ENCODE measurements at places on chromosomes 3 and 15. TPM values are rescaled to one million over a fixed set of nuclear protein-coding genes. Genes with fewer than 3 reads are reported as not detected.
A peak's percentile ranks its signal among the peaks of the same experiment; 100 is the strongest.

ISL2 gene
- 0.66 TPM for total RNA-seq

DNA sequence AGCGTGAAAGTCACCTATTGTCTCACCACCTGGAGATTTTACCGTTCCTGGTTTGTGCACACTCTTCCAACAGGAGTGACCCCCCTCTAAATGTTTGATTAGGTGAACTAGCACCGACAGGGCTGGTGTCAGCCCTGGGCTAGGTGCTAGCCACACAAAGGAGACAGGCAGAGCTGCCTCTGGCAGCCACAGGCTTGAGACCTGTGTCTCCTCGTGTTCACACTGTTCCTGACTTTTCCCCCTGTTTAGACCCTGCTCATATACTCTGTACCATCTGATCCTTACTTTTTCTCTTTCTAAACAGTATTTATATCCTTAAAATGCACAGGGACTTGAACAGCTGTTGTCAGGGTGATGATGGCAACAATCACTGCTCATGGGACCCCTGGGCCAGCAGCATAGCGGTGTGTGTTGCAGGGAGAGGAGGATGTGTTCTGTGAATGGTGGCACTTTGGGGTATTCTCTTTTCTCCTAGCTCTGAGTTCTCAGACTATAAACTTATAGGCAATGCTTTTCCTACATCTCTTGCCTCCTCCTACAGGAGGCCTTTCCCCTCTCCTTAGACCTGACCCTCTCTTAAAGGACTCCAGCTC, 5.5 kb downstream of the CD80 start:
- DNase-seq: no peak
- H3K27ac ChIP-seq: no peak overlapping the region
- H3K36me3 ChIP-seq: no peaks in the 10 kb centered on the region
- H3K4me1 ChIP-seq: no peaks in the 10 kb centered on the region

- H3K27me3 ChIP-seq: no peaks in the 10 kb centered on the region
- H3K4me1 ChIP-seq: no peaks in the 10 kb centered on the region
- H3K27ac ChIP-seq: no peak overlapping the region
- DNase-seq: peak; percentile 44
- H3K36me3 ChIP-seq: no peaks in the 10 kb centered on the region
- no peak overlapping the region for H3K4me3 ChIP-seq
These were observed 26.9 kb downstream of the ADAMTS17 start for GRCh38 chr15:100314809-100315400.

GRCh38 chr15:72781631-72782030, 1.9 kb downstream of the ADPGK start:
- no peak for DNase-seq
- H3K4me1 ChIP-seq: peaks cover 12% of the 10 kb centered on the region
- H3K27me3 ChIP-seq: no peaks in the 10 kb centered on the region

- H3K4me3 ChIP-seq: peak overlapping the region; percentile 87
- DNase-seq: peak; percentile 63
- H3K36me3 ChIP-seq: no peaks in the 10 kb centered on the region
- no peaks in the 10 kb centered on the region for H3K4me1 ChIP-seq
- H3K27me3 ChIP-seq: no peaks in the 10 kb centered on the region
These were observed 121.0 kb downstream of the TFDP2 start for GRCh38 chr3:142028243-142028777.

- H3K27me3 ChIP-seq: no peaks in the 10 kb centered on the region
- H3K4me3 ChIP-seq: no peak overlapping the region
- no peaks in the 10 kb centered on the region for H3K4me1 ChIP-seq
- H3K27ac ChIP-seq: no peak overlapping the region
- H3K36me3 ChIP-seq: no peaks in the 10 kb centered on the region
These were observed 47.8 kb downstream of the KCNMB2 start for GRCh38 chr3:178583963-178584575.

GOLGA6L4 gene
- total RNA-seq: 3.3 TPM
